SJSA1 (cell line): ENCODE measurements at places on chromosomes 6 and 20. TPM values are rescaled to one million over a fixed set of nuclear protein-coding genes. Genes with fewer than 3 reads are reported as not detected.
A peak's percentile ranks its signal among the peaks of the same experiment; 100 is the strongest.

GRCh38 chr6:106097411-106098231 lies 11.5 kb downstream of the PRDM1 start:
- peaks cover 3% of the 10 kb centered on the region; the same call in 1 of the 2 replicates for H3K36me3 ChIP-seq
- peaks cover 17% of the 10 kb centered on the region for H3K4me1 ChIP-seq
- H3K4me3 ChIP-seq = peak overlapping the region; percentile 36

The FAM8A1 gene
- 10.9 and 11.0 TPM in 2 replicates for total RNA-seq

The XKR7 gene
- total RNA-seq = not detected in 2 replicates

DNA sequence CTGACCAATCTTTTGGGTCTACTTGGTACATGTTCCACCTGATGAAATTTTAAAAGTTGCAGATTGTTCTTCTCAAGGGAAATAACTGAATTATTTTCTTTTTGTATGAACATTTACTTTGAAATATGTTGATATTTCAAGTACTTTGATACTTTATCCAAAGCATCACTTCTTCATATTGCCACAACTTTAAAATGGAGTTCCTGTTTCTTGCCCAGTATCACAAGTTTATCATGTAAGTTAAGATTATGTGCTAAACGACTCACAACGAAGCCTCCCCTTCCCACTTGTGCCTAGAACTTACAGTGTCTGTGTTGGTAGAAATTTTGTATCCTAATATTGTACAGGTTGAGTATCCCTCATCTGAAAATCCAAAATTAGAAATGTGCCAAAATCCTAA lies 108.4 kb downstream of the ARID1B start:
- no peak overlapping the region for H3K4me3 ChIP-seq
- H3K27me3 ChIP-seq = no peaks in the 10 kb centered on the region
- DNase-seq = no peak
- H3K27ac ChIP-seq = no peak overlapping the region

The ID1 gene
- 700 and 729 TPM in 2 replicates for total RNA-seq

The PKIG gene
- total RNA-seq = 54.6 and 71.0 TPM in 2 replicates

DNA sequence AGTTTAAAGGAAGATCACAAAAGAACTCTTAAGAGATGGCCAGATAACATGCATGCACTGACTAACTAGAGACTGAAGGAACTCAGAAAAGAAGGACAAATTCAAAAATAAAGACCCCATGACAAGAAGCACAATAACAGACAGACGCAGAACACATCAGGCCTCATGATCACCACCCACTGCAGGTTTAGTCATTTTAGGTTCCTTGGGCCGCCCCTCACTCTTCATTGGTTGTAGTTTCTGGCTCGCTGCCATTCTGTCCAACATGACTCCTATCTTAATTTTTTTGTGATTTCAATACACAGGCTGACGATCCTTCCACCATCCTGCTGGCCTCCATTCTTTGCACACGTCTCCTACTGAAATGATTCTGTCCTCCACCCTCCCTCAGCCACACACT lies 21.6 kb downstream of the STX7 start:
- no peaks in the 10 kb centered on the region for H3K4me1 ChIP-seq
- H3K27ac ChIP-seq = no peak overlapping the region
- H3K36me3 ChIP-seq = peaks cover 14% of the 10 kb centered on the region

The PDYN gene
- 0.05 TPM in 1 of 2 replicates, not detected in the other for total RNA-seq

- no peaks in the 10 kb centered on the region; the same call in 1 of the 2 replicates for H3K27me3 ChIP-seq
- no peak for DNase-seq
- H3K4me3 ChIP-seq = no peak overlapping the region
- no peak overlapping the region for H3K27ac ChIP-seq
- no peaks in the 10 kb centered on the region for H3K36me3 ChIP-seq
- H3K4me1 ChIP-seq = no peaks in the 10 kb centered on the region
Observed at GRCh38 chr6:106736502-106736901, 107.1 kb downstream of the QRSL1 start.

The NOX3 gene
- not detected in 2 replicates for total RNA-seq

GRCh38 chr20:23630392-23630849 lies 7.3 kb downstream of the CST3 start:
- peaks cover 24% of the 10 kb centered on the region for H3K36me3 ChIP-seq
- H3K27ac ChIP-seq = no peak overlapping the region
- H3K27me3 ChIP-seq = no peaks in the 10 kb centered on the region

- DNase-seq = no peak
- H3K4me1 ChIP-seq = no peaks in the 10 kb centered on the region
Observed at GRCh38 chr6:300026-300425, 7.7 kb downstream of the DUSP22 start.

The CTCFL gene
- not detected in 2 replicates for total RNA-seq

DNA sequence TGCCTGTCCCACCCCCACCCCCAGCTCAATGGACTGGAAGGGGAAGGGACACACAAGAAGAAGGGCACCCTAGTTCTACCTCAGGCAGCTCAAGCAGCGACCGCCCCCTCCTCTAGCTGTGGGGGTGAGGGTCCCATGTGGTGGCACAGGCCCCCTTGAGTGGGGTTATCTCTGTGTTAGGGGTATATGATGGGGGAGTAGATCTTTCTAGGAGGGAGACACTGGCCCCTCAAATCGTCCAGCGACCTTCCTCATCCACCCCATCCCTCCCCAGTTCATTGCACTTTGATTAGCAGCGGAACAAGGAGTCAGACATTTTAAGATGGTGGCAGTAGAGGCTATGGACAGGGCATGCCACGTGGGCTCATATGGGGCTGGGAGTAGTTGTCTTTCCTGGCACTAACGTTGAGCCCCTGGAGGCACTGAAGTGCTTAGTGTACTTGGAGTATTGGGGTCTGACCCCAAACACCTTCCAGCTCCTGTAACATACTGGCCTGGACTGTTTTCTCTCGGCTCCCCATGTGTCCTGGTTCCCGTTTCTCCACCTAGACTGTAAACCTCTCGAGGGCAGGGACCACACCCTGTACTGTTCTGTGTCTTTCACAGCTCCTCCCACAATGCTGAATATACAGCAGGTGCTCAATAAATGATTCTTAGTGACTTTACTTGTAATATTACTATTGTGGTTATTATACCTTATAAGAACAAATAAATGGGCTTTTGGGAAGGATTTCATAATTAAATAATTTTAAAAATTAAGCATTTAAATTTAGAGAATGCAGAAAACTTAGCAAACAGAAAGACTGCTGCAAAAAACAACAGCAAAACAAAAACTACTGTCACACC lies 8.4 kb downstream of the CDKN1A start:
- H3K4me1 ChIP-seq = no peaks in the 10 kb centered on the region
- H3K27ac ChIP-seq = no peak overlapping the region
- no peaks in the 10 kb centered on the region for H3K27me3 ChIP-seq
- DNase-seq = no peak
- no peak overlapping the region for H3K4me3 ChIP-seq
- H3K36me3 ChIP-seq = peaks cover 57% of the 10 kb centered on the region

The HLA-DQA2 gene
- not detected in 2 replicates for total RNA-seq

The BPI gene
- total RNA-seq = 0.11 TPM in 1 of 2 replicates, not detected in the other

DNA sequence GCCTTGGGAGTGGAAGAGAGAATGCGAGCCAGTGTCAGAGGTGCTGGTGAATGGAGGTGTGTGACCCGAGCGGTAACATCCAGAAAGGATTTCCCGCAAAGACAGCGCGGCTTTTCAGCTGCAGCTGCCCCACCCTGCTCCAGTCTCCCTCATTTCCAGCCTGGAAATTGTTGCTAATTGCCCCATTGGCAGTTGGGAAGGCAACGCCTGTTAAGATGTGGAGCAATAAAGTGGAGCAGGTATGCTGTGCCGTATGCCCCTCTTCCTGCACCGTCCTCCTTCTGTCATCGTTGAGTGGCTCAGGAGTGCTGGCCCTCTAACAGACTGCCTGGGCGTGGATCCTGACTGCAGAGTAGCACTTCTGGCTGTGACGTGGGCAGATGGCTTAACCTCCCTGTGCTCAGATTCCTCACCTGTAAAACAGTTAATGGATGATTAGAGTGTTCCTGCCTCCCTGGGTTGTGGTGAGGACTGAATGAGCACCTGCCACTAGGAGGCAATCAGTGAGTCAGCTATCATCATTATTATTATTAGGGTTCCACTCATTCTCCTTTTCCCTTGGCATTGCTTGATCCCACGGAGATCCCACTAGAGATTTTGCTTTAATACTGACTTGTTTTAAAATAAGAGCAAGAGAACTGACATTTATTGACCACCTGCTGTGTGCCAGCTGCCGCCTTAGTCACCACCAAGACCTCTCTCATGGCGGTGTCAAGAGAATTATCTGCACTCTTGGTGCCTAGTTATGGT lies 11.7 kb downstream of the ARFGEF2 start:
- no peak overlapping the region for H3K4me3 ChIP-seq
- H3K27me3 ChIP-seq = no peaks in the 10 kb centered on the region
- DNase-seq = no peak
- H3K27ac ChIP-seq = peak overlapping the region; percentile 42

The BMP6 gene
- total RNA-seq = 1.4 and 1.7 TPM in 2 replicates

- H3K4me3 ChIP-seq = peak overlapping the region; percentile 3; the same call in 1 of the 2 replicates
- DNase-seq = peak; percentile 80
- H3K27ac ChIP-seq = peak overlapping the region; percentile 79
- peaks cover 50% of the 10 kb centered on the region for H3K4me1 ChIP-seq
Observed at GRCh38 chr6:90078513-90079289, 184.4 kb downstream of the GJA10 start.

The WFDC10B gene
- total RNA-seq = not detected in 2 replicates

GRCh38 chr6:34684919-34685318 lies 11.6 kb downstream of the ILRUN start:
- H3K27me3 ChIP-seq = no peaks in the 10 kb centered on the region
- H3K27ac ChIP-seq = no peak overlapping the region
- H3K36me3 ChIP-seq = 0 out of 2 replicates have a peak, but pooled peaks cover 3% of the 10 kb centered on the region
- H3K4me1 ChIP-seq = peaks cover 4% of the 10 kb centered on the region; the same call in 1 of the 2 replicates
- no peak overlapping the region for H3K4me3 ChIP-seq
- no peak for DNase-seq

DNA sequence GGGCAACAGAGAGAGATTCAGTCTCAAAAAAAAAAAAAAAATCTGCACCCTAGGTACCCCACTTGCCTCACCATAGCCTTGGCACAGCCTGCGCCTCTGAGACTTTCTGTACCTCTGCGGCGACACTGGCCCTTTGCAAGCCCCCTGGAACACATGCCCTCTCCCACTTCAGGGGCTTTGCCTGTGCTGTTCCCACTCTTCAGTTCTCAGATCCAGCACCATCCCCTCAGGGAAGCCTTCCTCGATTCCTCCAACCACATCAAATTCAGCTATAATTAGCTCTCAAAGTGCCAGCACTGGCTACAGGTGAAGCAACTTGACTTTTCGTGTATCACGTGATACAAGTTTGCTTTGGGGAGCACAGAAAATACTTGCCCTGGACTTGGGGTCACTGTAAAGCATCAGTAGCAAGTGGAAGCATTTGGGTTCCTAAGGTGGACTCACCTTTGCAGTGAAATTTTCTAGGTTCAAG lies 2.1 kb upstream of the UBE2V1 start:
- DNase-seq = no peak
- H3K36me3 ChIP-seq = peaks cover 17% of the 10 kb centered on the region
- H3K4me3 ChIP-seq = peak overlapping the region; percentile 39
- peaks cover 39% of the 10 kb centered on the region for H3K4me1 ChIP-seq
- no peak overlapping the region; the same call in 1 of the 2 replicates for H3K27ac ChIP-seq

GRCh38 chr20:18856873-18857272 lies 43.3 kb downstream of the SCP2D1 start:
- no peak overlapping the region for H3K4me3 ChIP-seq
- no peak for DNase-seq
- H3K27me3 ChIP-seq = no peaks in the 10 kb centered on the region
- no peak overlapping the region for H3K27ac ChIP-seq

GRCh38 chr20:64222851-64223525 lies 32.6 kb upstream of the PCMTD2 start:
- no peak overlapping the region for H3K27ac ChIP-seq
- H3K27me3 ChIP-seq = peaks cover 25% of the 10 kb centered on the region; the same call in 1 of the 2 replicates
- DNase-seq = no peak
- H3K4me3 ChIP-seq = no peak overlapping the region
- no peaks in the 10 kb centered on the region for H3K4me1 ChIP-seq
- no peaks in the 10 kb centered on the region for H3K36me3 ChIP-seq

The PHACTR1 gene
- total RNA-seq = 0.37 TPM in 1 of 2 replicates, not detected in the other

DNA sequence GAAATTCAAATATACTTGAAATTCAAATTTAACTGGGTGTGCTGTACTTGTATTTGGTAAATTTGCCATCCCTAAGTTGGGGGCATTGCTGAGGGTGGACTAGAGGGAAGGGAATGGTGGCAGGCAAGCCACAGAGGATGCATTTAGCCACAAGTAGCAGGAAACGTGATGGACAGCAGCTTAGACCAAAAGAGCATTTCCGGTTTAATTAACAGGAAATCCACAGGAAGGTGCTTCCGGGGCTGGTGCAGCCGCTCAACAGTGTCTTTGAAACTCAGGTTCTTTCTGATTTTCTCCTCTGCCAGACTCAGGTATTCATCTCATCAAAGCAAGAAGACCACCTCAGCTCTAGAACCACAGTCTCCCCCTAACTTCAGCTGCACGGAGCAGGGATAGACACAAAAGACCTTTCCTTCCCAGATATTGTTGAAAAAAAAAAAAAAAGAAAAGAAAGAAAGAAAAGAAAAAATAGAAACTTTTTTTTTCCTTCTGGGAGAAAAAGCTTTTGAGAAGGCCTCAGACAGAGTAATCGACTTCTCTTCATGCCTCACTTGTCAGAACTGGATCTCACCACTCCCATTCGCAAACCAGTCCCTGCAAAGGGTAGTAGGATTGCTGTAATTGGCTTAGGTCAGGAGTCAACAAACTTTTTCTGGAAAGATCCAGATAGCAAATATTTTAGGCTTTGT lies 8.0 kb upstream of the BCAS1 start:
- H3K27ac ChIP-seq = no peak overlapping the region
- H3K4me3 ChIP-seq = no peak overlapping the region
- no peaks in the 10 kb centered on the region; the same call in 1 of the 2 replicates for H3K27me3 ChIP-seq
- H3K4me1 ChIP-seq = no peaks in the 10 kb centered on the region
- no peak for DNase-seq

The IL17A gene
- not detected in 2 replicates for total RNA-seq

The TUBB gene
- total RNA-seq = 1,157 and 1,642 TPM in 2 replicates

The CD40 gene
- total RNA-seq = 0.05 TPM in 1 of 2 replicates, not detected in the other

- peaks cover 6% of the 10 kb centered on the region for H3K27me3 ChIP-seq
- no peak overlapping the region for H3K27ac ChIP-seq
- H3K4me1 ChIP-seq = no peaks in the 10 kb centered on the region
- no peak for DNase-seq
- no peak overlapping the region for H3K4me3 ChIP-seq
- H3K36me3 ChIP-seq = no peaks in the 10 kb centered on the region
Observed at GRCh38 chr20:1539816-1540419, 17.6 kb downstream of the SIRPD start.

The CYP21A2 gene
- total RNA-seq = not detected in 2 replicates

- H3K4me1 ChIP-seq = no peaks in the 10 kb centered on the region
- H3K36me3 ChIP-seq = no peaks in the 10 kb centered on the region
- H3K4me3 ChIP-seq = no peak overlapping the region
- no peaks in the 10 kb centered on the region for H3K27me3 ChIP-seq
- no peak overlapping the region for H3K27ac ChIP-seq
- no peak for DNase-seq
Observed at GRCh38 chr6:168264593-168265335, 54.8 kb downstream of the DACT2 start.

The SLC25A27 gene
- 1.5 TPM in 1 of 2 replicates, not detected in the other for total RNA-seq

DNA sequence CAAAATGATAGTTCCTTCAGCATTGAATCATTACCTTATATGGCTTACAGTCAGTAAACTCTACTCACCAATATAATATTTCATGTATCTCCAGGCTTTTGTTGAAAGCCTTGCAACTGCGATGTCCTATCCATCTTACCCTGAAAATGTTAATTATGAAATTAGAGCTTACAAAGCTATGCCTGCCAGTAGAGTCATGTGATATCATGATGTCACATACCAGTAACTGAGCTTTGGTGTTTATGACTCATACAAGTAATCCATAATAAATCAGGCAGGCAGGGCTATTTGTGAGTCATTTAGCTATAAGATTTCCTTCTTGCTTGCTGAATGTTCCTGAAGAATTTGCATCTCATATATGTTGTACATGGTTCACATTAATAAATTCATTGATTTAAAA lies 44.9 kb upstream of the FAM83B start:
- peaks cover 24% of the 10 kb centered on the region for H3K4me1 ChIP-seq
- no peak for DNase-seq
- no peak overlapping the region for H3K27ac ChIP-seq
- no peaks in the 10 kb centered on the region for H3K36me3 ChIP-seq
- H3K27me3 ChIP-seq = no peaks in the 10 kb centered on the region

The ACSS2 gene
- total RNA-seq = 26.1 and 27.0 TPM in 2 replicates

The ABHD16B gene
- total RNA-seq = not detected in 2 replicates
